ENCODE measurements at places on chromosomes 1 and 21.
A peak's percentile ranks its signal among the peaks of the same experiment; 100 is the strongest.

GRCh38 chr21:29534448-29534847, 235.7 kb downstream of the BACH1 start:
- DNase-seq = no peak

- DNase-seq = no peak
These were observed 154.6 kb downstream of the FOXD2 start for GRCh38 chr1:47592296-47593012.

DNA sequence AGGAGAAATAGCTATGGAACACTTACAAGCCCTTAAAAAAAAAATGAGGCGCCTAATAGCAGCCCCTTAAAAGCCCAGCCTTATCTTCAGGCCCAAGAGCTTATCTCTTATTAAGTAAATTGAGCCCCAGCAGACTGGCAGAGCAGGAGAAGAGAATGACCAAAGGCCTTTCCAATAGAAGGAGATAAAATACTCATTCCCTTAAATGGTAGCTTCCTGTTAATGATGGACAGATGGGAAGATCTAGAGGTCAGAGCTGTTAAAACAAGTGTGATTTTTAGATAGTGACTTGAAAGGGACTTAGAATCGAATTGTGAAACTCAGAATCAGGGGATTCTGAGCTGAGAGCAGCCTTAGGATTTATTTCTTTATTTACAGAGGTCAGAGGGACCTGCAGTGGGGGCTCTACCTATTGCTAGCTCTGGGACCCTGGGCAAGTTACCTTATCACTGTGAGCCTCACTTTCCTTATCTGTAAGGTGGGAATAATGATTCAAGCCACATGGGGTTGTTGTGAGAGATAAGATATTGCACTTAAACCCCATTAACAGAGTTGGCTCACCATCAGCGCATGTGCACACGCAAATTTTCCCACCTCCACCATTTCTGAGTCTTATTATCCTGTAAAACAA, 101.3 kb upstream of the C8B start:
- DNase-seq = no peak

GRCh38 chr1:19974822-19975416, 4.5 kb downstream of the PLA2G2A start:
- peak; percentile 16 for DNase-seq

GRCh38 chr1:39969531-39970270, 14.8 kb downstream of the MFSD2A start:
- no peak for DNase-seq

GRCh38 chr1:44903011-44903680, 60.1 kb upstream of the PTCH2 start:
- DNase-seq = no peak

DNA sequence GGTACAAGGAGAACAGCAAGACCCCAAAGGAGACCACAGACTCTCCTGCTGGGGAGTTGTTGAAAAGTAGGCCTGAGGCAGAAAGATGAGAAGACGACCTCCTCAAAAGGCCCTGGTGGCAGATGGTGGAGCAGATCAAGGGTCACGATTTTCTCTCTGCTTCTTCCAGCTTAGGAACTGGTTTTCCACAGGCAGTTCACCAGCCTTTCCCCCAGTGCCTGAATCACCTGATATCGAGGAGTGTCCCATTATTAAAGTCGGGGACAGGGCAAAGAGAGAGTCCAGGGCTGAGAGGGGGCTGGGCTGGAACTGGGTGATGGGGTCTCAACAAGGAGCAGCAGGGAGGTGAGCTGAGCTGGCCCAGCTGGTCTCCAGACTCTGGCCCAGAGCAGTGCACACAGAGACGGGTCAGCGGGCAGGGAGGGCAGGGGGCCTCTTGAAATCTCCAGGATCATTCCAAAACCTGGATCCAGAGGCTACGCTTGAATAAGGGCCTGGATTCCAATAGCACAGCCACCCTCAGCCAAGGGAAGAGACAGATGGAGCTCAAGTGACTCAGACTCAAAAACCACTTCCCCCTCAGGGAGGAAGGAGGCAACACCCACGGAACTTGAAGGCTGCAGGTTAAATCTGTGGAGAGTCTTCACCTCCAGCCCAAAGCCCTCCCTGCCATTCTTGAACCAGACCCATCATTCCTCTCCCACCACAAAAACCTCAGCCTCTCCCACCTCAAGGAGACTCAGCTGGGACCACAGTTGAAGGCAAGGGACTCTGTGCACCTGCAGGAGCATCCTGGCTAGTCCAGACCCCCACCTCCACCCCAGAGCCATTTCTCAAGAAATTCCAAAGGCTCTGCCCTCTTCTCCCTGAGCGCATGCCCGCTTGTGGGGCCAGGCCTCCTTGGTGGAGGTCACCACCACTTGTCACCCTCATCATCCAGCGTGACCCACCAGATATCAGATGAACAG, at the start of gene S100A5:
Gene S100A5, minus strand, starts transcription at position 541 of the 968 bp plus-strand sequence. CDS start 743 bp downstream, outside the sequence.
- DNase-seq = peak; percentile 83

DNA sequence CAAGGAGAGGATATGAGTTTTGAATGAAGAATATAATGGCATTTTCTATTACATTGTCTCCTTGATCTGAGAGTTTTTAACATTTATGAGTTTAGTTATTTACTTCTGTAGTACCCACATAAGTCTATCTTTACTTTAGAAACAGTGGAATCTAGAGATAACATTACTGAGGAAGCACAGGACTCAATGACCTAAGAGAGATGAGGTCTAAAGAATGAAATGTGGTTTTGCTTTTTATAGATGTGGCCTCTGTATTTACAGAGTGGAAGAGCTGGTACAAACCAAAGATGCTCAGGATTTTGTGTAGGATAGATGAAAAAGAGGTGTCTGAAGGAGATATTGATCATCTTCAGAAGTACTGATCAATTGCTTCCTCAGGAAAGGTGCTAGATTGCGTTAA, 177.3 kb downstream of the KCTD3 start:
- no peak for DNase-seq

Data from CD4-positive, alpha-beta T cell treated with Interleukin-2 at 100 ng/mL for 4 hours (primary cell).